ENCODE measurements at places on chromosomes 12 and 14. TPM values are rescaled to one million over a fixed set of nuclear protein-coding genes. Genes with fewer than 3 reads are reported as not detected.

DNA sequence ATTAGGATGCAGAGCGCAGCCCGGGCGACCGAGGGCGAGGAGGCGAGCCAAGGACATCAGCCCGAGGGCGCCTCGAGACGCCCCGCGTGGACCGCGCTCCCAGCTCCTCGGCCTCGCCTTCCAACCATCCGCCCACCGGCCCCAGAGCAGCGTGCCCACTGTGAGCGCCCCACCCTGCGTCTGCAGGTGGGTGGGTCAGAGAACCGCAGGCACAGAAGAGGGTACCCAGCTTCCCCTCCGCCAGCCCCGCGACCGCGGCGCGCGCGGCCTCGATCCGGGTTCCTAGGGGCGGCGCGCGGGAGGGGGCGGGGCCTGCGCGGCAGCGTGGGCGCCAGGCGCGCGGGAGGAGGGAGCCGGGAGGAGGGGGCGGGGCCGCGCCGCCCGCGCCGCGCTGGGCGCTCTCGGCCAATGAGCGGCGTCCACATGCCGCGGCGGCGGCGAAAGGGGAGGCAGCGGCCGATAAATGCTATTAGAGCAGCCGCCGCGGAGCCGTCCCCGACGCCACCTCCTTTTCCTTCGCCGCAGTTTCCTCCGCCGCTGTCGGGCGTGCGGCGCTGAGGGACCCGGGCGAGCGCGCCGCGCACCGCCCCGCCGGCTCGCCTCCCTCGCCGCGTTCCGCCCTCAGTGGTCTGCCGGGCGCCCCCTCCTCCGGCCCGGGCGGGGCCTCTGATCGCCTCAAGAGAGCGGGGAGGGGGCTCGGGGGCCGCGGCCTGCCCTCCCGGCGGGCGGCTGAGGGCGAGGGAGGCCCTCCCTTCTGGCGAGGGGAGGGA, at the start of gene ATP2A2:
TSS of gene ATP2A2 (plus strand) at position 469 of the 770 bp plus-strand sequence. CDS start 543 bp downstream, outside the sequence.
- peak; percentile 86 for DNase-seq

DNA sequence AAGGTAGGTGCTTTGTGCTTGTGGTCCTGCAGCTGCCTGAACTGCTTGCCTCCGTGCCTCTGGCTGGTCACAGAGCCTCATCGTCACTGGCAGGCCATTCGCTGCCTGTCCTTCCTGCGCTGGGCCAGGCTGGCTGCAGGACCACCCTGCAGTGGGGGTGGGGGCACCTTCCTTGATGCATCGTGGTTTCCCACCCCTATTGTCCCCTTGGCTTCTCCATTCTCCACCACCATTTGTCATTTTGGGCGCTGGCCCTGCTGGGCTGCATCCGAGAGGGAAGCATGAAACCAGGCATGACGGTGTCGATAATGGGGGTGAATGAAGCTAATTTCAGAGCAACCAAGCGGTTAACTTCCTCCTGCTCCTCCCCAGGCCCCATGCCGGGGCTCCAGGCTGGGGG, 127.7 kb downstream of the NRXN3 start:
- no peak for DNase-seq

The ALDH1L2 gene
- total RNA-seq: 2.2 TPM

- DNase-seq: no peak
These were observed 121.2 kb downstream of the FSCB start for GRCh38 chr14:44385906-44386305.

The POU6F1 gene
- total RNA-seq: 14.4 TPM
